NK-92 treated with Interleukin-12 subunit alpha and Interleukin-12 subunit beta, amount 100 ng/mL, for 24 hours (cell line): ENCODE measurements at places on chromosomes 1 and 21.
A peak's percentile ranks its signal among the peaks of the same experiment; 100 is the strongest.

- no peak for DNase-seq
These were observed 142.5 kb upstream of the HMGB4 start for GRCh38 chr1:33721301-33721815.

- no peak for DNase-seq
These were observed 9.8 kb downstream of the ACOT11 start for GRCh38 chr1:54557671-54558355.

GRCh38 chr1:2300004-2300771 lies 72.1 kb downstream of the SKI start:
- peak; percentile 83 for DNase-seq

GRCh38 chr1:190949939-190950338 lies 472.3 kb upstream of the BRINP3 start:
- no peak for DNase-seq

DNA sequence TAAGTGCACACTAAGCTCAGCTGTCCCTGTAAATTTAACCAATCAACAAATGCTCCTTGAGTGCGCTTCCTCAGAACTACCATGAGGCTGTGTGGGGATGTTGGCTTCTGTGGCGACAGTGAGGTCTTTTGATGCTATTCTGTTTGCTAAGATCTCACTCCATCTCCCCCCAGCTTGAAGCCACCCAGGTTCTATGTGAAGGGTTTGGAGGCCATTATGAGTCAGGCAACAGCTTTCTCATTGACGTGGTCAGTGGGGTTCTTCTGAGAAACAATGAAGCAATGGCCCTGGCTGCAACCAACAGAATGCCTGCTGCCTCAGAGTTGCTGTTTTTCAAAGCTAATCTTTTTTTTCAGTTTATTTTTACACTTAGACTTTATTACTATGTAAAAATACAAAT lies 205.5 kb downstream of the PTBP2 start:
- peak; percentile 47 for DNase-seq

GRCh38 chr1:53552981-53553733 lies 94.0 kb downstream of the DMRTB1 start:
- DNase-seq = peak; percentile 50

- no peak for DNase-seq
These were observed 487.9 kb downstream of the PTBP2 start for GRCh38 chr1:97209381-97209957.
